Placental pericyte (primary cell): ENCODE measurements at places on chromosomes 11 and 22. TPM values are rescaled to one million over a fixed set of nuclear protein-coding genes. Genes with fewer than 3 reads are reported as not detected.

DBX1 gene
- total RNA-seq: not detected in 2 replicates

TP53I11 gene
- 11.6 and 21.2 TPM in 2 replicates for total RNA-seq

SHANK2 gene
- 0.44 and 1.6 TPM in 2 replicates for total RNA-seq

FADS1 gene
- total RNA-seq: 159 and 497 TPM in 2 replicates

NXPE4 gene
- not detected in 2 replicates for total RNA-seq

RAB6A gene
- total RNA-seq: 172 and 187 TPM in 2 replicates

CDC42EP2 gene
- 48.4 and 56.9 TPM in 2 replicates for total RNA-seq

SLN gene
- not detected in 2 replicates for total RNA-seq

PDGFB gene
- 2.6 and 5.0 TPM in 2 replicates for total RNA-seq

MAPK1 gene
- 34.4 and 134 TPM in 2 replicates for total RNA-seq

ROBO4 gene
- 0.88 and 2.7 TPM in 2 replicates for total RNA-seq

CSRP3 gene
- total RNA-seq: not detected in 2 replicates

ARHGEF17 gene
- total RNA-seq: 48.4 and 67.6 TPM in 2 replicates

RFPL2 gene
- total RNA-seq: not detected in 2 replicates

SNX32 gene
- total RNA-seq: 0.44 TPM in 1 of 2 replicates, not detected in the other

MEI1 gene
- 6.7 and 11.6 TPM in 2 replicates for total RNA-seq

CABP4 gene
- not detected in 2 replicates for total RNA-seq

SYTL2 gene
- total RNA-seq: 4.2 and 14.6 TPM in 2 replicates

BRSK2 gene
- 0.22 TPM in 1 of 2 replicates, not detected in the other for total RNA-seq

RGL4 gene
- not detected in 2 replicates for total RNA-seq

PRR33 gene
- total RNA-seq: not detected in 2 replicates

FAR1 gene
- total RNA-seq: 61.5 and 64.7 TPM in 2 replicates

CADM1 gene
- total RNA-seq: 3.3 and 32.4 TPM in 2 replicates

WNT7B gene
- total RNA-seq: 5.2 TPM in 1 of 2 replicates, not detected in the other

OR8G1 gene
- total RNA-seq: not detected in 2 replicates

SIPA1 gene
- total RNA-seq: 20.8 and 72.3 TPM in 2 replicates

TENM4 gene
- 0.88 and 49.0 TPM in 2 replicates for total RNA-seq

MMP1 gene
- 19.7 and 1,229 TPM in 2 replicates for total RNA-seq

NTM gene
- 15.1 and 97.8 TPM in 2 replicates for total RNA-seq

OTOG gene
- total RNA-seq: not detected in 2 replicates
